ENCODE measurements at places on chromosomes 2 and 18.

DNA sequence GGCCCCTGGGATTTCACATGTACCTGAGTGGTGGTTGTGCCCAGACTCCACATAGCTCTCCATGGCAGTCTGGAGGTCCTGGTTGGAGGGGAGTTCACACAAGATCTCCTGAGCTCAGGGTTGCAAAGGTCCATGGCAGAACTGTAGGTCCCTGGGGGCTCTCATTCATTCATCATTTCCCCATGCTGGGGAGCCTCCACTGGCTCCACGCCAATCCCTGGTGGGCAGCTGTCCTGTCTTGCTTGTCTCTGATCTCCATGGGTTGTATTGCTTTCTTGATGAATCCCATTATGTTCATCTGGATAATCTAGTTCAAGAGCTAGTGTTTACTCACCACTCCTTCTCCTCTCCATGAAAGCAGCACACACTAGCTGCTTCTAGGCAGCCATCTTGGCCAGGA lies 42.4 kb downstream of the ZSWIM2 start:
- DNase-seq: no peak

- peak; percentile 17 for DNase-seq
These were observed 39.0 kb downstream of the SLC66A2 start for GRCh38 chr18:79912409-79912991.

DNA sequence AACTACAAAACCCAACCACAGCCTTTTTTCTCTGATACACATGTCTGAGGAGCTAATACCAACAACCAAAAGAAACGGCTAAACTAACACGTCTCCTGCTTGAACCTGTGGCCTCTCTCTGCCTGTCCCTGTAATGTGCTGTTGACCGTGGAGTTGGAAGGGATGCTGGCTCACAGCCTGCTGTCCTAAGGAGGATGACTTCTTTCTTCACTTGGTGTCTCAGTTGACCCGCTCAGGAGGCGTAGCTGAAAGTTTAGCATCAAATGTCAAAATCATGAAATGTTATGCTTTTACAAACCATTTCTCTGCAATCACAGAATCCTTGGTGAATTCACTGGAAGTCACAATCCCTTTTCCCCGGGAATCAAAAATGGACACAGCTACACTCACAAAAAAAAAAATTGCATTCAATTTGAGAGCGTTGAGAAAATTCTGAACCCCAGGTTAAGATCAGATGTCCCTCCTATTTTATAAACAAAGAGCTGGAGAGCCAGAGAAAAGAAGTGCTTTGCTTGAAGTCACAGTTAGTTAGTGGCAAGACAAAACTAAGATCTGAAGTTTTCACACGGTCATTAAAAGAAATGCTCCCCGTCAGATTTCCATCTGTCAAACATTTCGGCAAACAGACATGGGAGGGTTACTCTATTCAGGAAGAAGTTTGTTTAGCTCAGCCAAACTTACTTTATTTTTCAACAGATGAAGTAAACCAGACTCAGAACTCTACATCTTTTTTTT lies 74.3 kb downstream of the IRS1 start:
- no peak for DNase-seq

- DNase-seq: no peak
These were observed 18.1 kb downstream of the PAIP2B start for GRCh38 chr2:71208756-71209155.

DNA sequence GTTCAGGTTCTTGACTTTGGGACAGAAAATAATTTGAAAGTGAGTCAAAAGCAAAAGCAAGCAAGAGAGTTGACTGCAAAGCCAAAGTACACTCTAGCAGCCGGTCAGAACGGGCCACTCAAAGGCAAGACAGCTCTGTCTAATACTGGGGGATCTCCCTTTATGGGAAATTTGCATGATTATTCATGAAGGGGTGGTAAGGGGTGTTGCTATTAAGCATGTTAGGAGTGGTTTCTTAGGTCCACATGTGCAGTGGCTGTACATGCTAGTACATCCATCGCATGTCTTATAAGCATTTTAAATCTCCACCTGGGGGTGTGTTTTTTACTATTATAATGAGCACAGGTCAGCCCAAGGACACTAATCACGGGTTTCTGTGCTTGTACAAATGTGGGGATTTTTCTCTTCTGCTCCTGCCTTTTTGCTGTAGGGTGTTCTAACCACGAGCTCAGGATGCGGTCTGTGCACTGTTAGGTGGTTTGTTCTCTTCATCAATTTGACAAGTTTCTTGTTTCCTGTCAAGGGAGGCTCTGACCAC lies 60.2 kb upstream of the SPP2 start:
- no peak for DNase-seq

DNA sequence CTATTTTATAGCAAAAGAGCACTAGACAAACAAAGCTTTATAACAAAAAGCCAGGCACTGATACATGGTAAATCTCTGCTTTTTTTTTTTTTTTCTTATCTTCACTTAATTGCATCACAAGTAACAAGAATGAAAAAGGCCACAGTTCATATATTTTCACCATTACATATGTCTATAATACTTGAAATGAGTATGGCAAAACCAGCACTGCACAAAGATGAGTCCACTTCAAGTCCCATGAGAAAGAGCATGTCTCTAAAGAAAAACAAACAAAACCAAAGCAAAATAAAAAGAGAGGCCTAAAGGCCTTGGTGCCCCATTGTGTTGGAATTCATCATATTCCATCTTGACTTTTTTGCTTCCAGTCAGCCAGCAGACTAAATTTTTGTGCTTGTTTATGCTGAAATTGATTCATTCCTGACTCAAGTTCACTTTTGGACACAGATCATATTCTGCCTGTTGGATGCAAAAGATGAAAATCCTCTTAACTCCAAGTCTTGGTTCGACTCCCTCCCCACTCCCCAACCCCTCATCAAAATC lies 264.9 kb upstream of the CCDC68 start:
- DNase-seq: no peak

- DNase-seq: no peak
These were observed 335.4 kb upstream of the VWC2L start for GRCh38 chr2:214075456-214075855.

DNA sequence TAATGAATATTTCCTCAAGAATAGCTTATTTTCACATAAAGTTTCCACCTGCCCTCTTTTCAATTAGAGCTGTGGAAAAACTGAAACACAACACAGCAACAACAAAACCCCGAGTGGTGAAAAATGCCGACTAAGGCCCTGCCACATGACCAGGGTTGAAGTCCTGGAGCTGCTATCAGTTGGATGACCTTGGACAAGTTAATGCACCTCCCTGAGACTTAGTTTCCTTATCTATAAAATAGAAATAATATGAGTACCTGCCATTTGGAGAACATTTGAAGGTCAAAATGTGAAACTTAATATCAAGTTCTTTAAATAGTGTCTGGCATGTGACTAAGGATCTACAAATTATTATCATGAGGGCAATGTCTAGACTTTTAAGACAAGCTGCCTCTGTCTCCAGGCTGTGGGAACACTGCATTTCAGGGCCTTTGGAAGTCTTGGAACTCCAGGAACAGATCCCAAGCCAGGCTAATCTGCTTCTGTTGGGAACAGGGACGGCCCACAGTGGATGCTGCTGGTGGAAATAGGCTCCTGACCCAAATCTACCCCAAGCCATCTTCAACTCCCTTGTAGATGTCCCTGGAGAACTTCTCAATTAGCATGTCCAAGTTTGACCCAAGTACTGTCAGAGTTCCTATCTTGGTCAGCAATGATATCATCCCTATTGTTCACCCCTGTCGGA lies 42.0 kb upstream of the TRIB2 start:
- DNase-seq: no peak

DNA sequence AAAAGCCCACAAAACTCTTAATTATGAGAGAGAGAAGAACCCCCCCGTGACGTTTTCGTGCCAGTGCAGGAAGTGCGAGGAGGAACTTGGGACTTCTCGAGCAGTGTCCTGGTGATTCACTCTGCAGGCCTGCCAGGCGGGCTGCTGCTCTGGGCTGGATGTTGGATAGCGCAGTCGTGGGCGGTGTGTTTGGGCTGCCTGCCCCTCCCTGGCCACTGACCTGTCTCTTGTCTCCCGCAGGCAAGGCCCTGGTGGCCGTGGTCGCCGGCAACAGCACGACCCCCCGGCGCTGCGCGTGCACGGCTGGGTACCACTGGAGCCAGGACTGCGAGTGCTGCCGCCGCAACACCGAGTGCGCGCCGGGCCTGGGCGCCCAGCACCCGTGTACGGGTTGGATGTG lies 29.0 kb downstream of the TNFRSF11A start:
- no peak for DNase-seq

DNA sequence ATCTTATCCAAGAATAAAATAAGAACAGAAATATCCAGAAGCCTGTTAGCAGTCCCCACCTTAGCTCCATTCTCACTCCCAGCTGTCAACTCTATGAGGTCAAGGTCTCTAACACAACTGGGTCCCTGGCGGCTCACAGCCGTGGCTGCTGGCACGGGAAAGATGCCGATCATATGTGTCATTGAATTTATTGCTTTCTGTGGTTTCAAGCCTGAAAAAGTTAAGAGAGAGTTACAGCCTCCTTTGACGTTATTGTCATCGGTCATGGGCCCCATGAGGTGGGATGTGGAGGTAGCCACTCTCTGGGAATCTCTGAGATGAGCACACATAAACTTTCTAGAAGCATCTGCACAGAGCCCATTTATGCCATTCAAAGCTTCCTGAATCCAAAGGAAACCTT lies 28.7 kb upstream of the CABLES1 start:
- no peak for DNase-seq

DNA sequence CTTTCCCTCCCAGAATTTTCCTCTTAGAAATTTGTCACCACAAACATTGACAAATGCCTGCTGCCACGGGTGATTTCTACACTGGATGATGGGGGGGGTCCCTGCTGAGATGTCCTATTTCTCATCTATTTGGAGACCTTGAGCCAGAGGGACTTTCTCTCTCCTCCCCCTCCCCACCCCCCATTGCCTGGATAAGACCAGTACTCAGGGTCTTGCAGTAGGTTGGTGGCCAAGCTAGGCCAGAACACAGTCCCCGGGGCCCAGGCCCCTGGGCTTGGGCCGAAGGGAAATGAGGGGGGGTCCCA lies 560 bp upstream of the DUSP2 start:
- no peak for DNase-seq

GRCh38 chr2:30677231-30677630 lies 130.0 kb downstream of the CAPN13 start:
- DNase-seq: no peak

DNA sequence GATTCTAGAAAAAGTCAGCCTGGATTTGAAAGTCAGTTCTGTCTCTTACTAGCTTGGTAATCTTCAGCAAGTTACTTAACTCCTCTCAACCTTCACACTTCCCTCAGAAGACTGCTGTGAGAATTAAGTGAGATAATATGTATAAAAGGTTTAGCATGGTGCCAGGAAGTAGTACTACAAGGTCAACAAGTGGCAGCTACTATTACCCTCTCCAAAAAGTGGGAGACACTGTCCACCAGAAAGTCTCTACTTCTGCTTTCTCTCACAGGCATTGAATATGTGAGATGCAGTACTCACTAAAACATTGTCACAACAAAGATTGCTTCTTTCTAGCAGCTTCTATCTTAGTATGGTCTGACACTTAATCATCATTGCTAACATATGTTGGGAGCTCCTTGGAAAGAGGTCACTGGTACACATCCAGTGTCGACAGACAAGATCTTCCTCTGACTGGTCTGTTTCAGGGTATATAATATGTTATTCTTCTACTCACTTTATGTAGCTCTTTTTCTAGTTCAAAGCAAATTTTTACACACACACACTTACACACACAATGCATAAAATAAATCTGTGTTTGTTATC lies 47.9 kb downstream of the DOCK10 start:
- DNase-seq: no peak

DNA sequence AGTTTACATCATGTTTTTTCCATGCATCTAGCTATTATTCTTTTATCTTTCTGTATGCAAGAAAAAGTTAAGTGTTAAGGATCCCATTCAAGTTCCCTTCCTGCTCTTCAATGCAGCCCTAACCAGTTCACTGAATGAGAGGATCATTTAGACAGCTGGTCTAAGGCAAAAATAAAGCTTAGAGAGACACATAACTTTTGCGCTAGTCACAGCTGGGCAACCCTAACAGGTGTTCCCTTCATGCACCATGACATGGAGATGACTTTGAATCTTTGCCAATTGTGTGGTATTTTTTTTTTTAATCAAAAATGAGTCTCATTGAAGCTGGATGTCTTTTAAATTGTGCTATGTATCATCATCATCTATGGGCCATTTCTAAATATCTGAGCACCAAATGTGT lies 393.8 kb upstream of the CYRIA start:
- DNase-seq: no peak

All from stimulated activated CD8-positive, alpha-beta memory T cell treated with anti-CD3 and anti-CD28 coated beads, Interleukin-2, amount 100 ng/mL, for 48 hours (primary cell).